ENCODE measurements at places on chromosomes 6 and 20.

GRCh38 chr6:14500809-14501208 is 383.2 kb downstream of the CD83 start:
- DNase-seq = no peak

- no peak for DNase-seq
Measured at GRCh38 chr20:40305303-40305702, 383.7 kb downstream of the MAFB start.

DNA sequence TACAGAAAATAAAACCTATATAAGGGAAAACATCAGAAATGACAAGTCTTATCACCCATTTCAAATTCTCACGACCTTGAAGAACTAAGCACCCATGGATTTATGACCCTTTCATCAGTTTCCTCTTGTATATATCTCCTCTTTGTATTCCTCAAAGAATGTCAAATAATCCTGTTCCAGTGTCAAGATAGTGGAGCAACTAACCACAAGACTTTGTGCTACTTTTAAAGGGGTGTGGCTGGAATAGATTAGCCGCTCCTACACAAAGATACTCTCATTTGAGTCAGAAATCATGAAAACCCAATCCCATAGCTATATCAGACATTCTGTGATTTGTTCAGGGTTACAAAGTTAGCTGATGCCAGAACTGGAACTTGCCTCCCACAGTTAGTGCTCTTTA is 6.6 kb downstream of the REPS1 start:
- no peak for DNase-seq

DNA sequence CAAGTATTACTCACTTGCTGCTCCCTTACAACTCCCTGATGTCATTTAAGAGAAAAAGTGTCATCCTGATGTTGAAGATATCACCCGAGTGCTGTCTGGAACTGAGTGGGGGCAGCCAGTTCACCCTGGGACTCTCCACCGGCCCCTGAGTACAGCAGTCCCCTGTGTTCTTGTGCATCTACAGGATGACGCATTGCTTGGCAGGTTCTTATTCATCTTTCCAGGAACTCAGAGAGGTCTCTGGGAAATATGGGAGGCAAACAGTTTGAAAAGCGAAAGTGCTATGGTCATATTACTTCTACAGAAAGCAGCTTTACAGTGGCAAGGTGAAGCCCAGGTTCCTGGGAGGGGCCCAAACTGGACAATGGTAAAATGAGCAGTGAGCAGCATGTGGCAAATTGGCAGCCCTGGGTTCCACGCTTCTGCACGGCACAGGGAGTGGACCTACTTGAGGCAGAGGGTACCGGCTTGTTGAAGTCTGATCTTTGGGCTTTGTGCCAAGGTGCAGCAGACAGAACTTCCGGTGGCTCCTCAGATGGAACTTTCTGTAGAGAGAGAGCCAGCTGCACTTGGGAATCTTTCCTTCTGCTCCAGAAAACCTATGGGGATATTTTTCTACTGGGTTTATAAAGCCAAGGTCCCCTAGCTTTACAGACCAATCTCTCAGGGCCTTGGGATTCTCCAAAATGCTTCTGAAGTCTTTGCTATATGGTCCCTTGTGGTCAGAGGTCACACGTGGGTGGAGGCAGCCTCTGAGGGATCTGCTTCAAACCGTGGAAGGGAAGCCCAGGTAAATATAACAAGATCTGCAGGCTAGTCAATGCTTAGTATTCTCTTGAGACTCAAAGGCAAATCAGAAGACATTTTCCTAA is 128.3 kb downstream of the MAP3K7 start:
- DNase-seq = peak; percentile 93

DNA sequence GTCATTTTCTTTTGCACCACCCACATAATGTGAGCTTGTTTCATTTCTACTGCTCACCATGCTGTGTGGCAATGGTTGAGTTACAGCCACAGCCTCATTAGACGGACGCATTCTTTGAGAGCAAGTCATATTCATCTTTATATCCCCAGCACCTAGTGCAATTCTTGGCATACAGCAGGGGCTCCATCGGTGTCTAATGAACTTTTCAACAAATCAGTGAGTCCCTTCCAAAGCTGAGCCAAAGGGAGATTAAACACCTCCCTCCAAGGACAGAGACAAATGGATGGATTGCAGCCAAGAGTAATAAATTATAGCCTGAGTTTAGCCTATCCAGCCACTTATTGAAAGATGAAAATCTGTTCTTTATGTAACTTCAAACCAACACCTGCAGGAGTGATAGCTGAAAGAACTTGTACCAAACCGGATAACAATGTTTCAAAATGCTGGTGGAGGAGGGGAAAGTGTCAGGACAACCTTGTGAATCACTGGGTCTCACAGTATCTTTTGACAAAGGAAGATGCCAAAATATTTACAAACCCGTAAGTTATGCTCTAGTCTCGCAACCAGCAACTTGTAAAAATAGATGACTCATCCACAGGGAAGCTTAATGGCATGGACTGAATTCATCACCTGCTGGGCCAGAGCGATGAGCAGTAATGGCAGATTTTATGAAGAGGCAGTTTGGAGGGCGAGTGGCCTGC is 139.0 kb downstream of the PXDC1 start:
- no peak for DNase-seq

DNA sequence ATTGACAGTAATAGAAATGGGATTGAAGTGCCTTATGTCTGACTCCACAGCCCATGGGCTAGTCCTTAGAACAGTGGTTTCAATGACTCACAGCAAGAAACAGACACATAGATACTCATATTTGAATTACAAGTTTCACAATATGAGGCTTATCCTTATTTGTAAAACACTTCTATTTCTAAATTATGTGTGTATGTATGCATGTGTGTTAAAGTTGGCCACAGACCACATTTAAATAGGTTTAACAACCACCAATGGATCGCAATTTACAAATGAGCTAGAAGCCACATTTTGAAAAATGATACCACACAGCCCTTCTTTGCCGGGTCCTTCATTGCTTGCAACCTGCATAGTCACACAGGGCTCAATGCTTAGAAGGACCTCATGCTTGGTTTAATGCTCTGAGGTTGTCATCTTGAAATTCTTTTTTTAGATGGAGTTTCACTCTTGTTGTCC is 157.8 kb upstream of the PREP start:
- DNase-seq = no peak

GRCh38 chr6:33700391-33701050 is 11.0 kb downstream of the UQCC2 start:
- DNase-seq = peak; percentile 71

DNA sequence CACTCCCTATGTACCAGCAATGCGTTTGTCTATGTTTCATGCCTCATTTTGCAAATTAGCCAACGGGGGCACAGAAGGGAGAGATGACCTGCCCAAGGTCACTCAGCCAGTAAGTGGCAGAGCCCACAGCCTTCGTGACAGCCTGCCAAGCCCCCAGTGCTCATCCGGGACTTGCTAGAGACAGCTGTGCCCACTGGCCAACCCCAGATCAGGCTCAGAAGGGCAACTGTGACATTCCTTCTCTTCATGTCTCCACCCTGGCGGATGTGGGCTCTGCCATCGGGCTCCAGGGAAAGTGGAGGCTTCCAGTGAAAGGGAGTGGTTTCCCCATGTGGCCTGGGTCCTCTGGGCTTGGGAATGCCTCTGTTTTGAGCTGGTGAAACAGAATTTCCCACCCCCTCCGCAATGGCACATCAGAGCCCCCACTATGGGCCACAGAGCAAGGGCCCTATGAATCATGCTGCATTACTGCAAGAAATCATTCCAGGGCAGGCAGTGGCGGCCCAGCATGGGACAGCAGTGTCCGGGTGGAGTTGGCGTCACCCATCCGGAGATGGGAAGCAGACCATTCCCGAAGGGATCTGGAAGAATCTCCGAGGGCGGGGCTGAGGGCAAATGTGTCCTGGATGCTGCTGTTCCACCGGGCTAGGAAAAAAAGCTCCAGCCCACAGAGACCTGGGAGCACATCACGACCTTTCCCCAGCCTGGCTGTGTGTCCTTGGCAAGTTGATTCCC is 9.1 kb downstream of the RSPO4 start:
- no peak for DNase-seq

GRCh38 chr6:13094781-13095425 is 233.4 kb downstream of the TBC1D7 start:
- no peak for DNase-seq

DNA sequence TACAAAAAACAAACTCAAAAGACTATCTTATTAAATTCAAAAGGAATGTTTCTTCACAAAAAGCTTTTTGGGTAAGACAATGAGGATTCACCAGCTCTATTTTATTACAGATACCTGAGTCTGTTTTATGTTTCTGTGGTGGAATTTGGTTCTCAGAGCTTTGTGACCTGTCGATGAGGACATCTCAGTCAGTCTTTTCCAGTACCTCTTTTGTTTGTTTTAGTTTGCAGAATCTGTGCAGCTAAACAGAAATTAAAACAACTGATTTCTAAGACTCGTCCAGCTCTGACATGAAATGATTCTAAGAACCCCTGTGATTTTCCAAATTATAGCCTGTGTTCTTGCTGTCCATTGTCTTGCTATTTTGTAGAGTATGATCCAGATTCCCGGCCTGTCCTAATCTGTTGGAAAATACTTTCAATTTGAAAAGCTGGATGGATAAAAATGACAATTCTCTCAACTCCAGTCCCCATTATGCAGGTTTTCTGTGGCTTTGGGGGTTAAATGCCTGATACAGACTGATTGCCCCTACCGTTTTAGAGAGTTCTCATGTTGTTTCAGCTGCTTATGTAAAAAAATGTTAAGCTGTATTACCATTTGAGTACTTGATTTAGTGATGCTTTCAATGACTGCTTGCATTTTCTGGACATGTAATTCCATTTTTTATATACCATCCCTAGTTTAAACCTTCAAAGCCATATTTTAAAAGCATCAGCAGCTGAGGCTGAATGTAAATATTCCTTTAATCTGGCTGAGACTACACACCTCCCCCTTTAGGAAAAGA is 94.2 kb upstream of the TAB2 start:
- DNase-seq = no peak

GRCh38 chr6:21371676-21372171 is 221.8 kb upstream of the SOX4 start:
- DNase-seq = no peak

- no peak for DNase-seq
Measured at GRCh38 chr20:23257848-23258746, 92.5 kb upstream of the NXT1 start.

- DNase-seq = no peak
Measured at GRCh38 chr6:18897350-18897749, 510.2 kb downstream of the RNF144B start.

DNA sequence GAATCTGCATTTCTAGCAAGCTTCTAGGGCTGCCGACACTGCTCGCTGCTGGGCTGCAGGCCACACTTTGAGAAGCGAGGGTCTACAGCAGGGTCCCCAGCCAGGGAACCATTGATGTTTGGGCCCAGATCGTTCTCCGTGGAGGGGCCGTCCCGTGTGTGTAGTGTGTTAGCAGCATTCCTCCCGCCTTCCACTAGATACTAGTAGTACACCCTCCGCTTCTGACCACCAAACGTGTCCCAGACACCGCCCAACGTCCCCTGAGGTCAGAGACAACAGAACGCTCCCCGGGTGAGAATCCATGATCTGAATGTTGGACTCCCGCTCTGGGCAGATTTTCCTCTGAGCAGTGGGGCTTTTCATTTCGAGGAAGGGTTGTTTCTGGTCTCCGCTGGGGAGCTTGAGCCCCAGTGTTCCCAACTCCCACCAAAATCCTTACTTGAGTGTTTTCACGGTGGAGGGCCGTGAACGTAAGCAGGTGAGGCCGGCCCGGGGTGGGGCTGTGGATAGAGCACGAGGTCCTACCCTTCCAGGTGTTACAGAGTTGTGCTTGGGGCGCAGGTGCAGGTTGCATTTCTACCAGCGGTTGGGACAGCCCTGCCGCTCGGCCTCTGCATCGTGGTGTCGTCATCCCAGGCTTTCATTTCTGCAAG is 124.6 kb downstream of the SYCP2 start:
- no peak for DNase-seq

DNA sequence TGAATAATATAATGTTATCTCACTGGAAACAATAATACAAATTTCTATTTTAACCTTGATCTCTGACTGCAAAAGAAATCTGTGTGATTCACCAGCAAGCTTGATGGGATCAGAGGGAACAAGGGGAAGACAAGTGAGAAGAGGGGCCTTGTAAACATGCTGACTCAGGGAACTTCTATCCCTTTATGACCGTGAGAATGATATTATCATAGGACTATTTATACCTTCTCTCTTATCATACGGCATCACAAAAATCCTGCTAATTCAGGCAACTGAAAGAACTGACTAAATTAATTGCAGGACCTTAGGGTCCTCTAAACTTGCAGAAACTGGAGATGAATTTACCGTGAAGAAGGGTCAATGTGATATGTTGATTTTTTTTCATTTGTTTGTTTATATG is 173.3 kb downstream of the PTPRK start:
- no peak for DNase-seq

GRCh38 chr6:12313306-12313991 is 23.3 kb downstream of the EDN1 start:
- no peak for DNase-seq

DNA sequence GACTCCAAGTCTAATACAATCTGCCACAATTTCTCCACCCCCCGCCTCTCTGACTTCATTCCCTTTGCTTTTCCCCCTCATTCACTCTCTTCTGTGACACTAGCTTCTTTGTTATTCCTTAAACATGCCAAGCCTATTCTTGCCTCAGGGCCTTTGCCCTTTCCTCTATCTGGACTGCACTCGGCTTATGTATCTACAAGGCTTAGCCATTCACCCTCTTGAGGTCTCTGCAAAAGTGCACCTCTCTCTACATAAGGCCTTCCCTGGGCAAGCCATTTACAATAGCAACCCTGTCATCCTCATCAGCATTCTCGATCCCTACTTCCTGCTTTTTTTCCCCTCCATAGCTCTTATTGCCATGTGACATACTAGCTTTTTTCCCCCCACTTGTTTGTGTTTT is 168.9 kb downstream of the PDSS2 start:
- DNase-seq = no peak

GRCh38 chr20:6024768-6025167 is 29.1 kb downstream of the LRRN4 start:
- no peak for DNase-seq

- DNase-seq = peak; percentile 86
Measured at GRCh38 chr6:33430991-33431879, 11.4 kb downstream of the SYNGAP1 start.

GRCh38 chr6:156279261-156279969 is 497.8 kb upstream of the ARID1B start:
- DNase-seq = no peak

Measured in CD4-positive, alpha-beta T cell treated with Interleukin-15 for 4 hours (primary cell).